ENCODE measurements at places on chromosomes 7 and 10. TPM values are rescaled to one million over a fixed set of nuclear protein-coding genes. Genes with fewer than 3 reads are reported as not detected.
A peak's percentile ranks its signal among the peaks of the same experiment; 100 is the strongest.

Gene DDC
- polyA plus RNA-seq, result 213 TPM

Gene SLC26A4
- polyA plus RNA-seq, result 0.28 TPM

Gene ANKRD61
- 2.4 TPM for polyA plus RNA-seq

Gene RHOBTB1
- 21.8 TPM for polyA plus RNA-seq

Gene CFAP58
- 0.27 TPM for polyA plus RNA-seq

Gene UPK3BL2
- 17.0 TPM for polyA plus RNA-seq

Gene POLR1F
- 13.5 TPM for polyA plus RNA-seq

Gene GSTO2
- 35.7 TPM for polyA plus RNA-seq

Gene ANXA8
- polyA plus RNA-seq, result 18.2 TPM

Gene SNCG
- polyA plus RNA-seq, result 16.6 TPM

- H3K27me3 ChIP-seq, result peaks cover 13% of the 10 kb centered on the region
- H3K4me1 ChIP-seq, result no peaks in the 10 kb centered on the region
- H3K4me3 ChIP-seq, result no peak overlapping the region
Measured at GRCh38 chr7:34026481-34027190, 121.3 kb downstream of the BMPER start.

GRCh38 chr7:130896051-130896881 is 162.3 kb upstream of the KLF14 start:
- H3K4me3 ChIP-seq, result no peak overlapping the region
- H3K36me3 ChIP-seq, result no peaks in the 10 kb centered on the region
- no peak for DNase-seq
- peaks cover 52% of the 10 kb centered on the region for H3K4me1 ChIP-seq
- no peak overlapping the region for H3K27ac ChIP-seq
- no peaks in the 10 kb centered on the region for H3K27me3 ChIP-seq

DNA sequence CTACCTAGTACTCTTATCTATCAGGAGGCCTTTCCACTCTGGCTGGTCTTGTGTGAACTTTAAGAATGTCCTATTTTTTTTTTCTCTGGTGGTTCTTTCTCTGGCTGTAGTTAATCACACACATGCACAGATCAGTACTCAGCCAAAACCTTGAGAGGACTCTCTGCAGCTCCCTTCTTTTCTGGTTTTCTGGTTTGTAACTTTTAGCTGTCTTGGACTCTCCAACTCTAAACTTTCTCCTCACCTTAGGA is 54.9 kb upstream of the HELLS start:
- no peaks in the 10 kb centered on the region for H3K4me1 ChIP-seq
- H3K27me3 ChIP-seq, result no peaks in the 10 kb centered on the region
- no peak overlapping the region for H3K4me3 ChIP-seq
- H3K36me3 ChIP-seq, result no peaks in the 10 kb centered on the region
- no peak overlapping the region for H3K27ac ChIP-seq

DNA sequence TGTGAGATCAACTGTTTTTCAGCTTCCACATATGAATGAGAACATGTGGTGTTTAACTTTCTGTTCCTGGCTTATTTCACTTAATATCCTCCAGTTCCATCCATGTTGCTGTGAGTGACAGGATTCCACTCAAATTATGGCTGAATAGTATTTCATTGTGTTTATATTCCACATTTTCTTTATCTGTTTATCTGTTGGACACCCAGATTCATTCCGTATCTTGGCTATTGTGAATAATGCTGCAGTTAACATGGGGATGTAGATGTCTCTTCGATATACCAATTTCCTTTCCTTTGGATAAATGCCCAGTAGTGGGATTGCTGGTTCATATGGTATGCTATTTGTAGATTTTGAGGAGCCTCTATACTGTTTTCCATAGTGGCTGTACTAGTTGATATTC is 47.9 kb downstream of the GALNT11 start:
- H3K27me3 ChIP-seq, result no peaks in the 10 kb centered on the region
- no peaks in the 10 kb centered on the region for H3K36me3 ChIP-seq
- no peak overlapping the region for H3K27ac ChIP-seq
- H3K4me3 ChIP-seq, result no peak overlapping the region

DNA sequence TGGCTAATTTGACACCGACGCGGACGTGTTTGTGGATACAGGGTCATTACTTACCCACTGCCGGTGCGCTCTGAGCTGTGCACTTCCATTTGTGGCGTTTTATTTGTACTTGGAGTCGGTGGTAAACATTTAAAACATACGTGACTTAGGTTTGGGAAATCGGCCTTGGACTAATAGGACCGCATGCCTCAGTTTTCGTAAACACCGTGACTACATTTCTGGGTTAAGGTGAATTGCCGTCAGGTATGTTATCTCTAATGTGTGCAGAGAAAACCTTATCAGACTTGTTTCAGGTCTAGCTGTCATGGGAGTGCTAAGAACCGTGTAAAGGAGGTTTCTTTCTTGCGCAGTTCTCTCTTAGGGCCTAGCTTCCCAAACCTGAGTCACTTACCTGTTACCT is 51.7 kb upstream of the NCF1 start:
- H3K4me3 ChIP-seq, result no peak overlapping the region
- H3K4me1 ChIP-seq, result peaks cover 4% of the 10 kb centered on the region
- H3K36me3 ChIP-seq, result peaks cover 41% of the 10 kb centered on the region
- peak; percentile 13 for DNase-seq
- no peaks in the 10 kb centered on the region for H3K27me3 ChIP-seq

DNA sequence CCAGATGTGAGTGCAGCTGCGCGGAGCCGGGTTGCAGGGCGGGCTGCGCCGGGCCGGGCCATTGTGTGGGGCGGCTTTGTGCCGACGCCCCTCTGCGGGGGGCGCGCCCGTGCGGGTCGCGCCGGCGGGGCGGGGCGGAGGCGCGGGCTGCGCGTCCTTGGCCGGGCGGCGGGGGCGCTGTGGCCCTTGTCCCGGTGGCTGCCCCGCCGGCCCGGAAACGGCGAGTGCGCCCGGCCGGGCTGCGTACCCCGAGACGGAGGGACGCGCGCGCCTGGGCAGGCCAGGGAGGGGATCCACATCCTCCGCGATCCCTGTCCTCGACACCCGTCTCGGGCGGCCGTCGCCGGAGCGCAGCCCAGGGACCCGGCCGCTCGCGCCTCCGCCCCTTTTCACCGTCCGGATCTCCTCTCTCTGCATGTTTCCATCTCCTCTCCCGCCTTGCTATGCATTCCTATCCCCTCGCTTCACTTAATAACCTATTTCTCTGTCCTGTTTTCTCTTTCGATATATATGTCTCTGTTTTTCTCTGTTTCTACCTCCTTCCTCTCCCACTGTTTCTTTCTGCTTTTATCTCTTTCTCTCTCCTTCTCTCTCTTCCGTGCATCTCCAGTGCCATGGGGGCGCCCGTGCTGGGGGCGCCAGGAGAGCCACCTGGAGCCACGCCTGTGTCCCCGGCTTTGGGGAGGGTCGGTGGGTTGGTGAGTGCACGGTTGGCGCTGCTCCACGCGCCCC is 765 bp downstream of the PFKFB3 start:
- peaks cover 46% of the 10 kb centered on the region for H3K27me3 ChIP-seq
- H3K36me3 ChIP-seq, result no peaks in the 10 kb centered on the region
- H3K27ac ChIP-seq, result peak overlapping the region; percentile 73

- no peak overlapping the region for H3K4me3 ChIP-seq
- H3K27me3 ChIP-seq, result peaks cover 54% of the 10 kb centered on the region
- peak; percentile 60 for DNase-seq
- H3K4me1 ChIP-seq, result peaks cover 31% of the 10 kb centered on the region
- H3K36me3 ChIP-seq, result no peaks in the 10 kb centered on the region
Measured at GRCh38 chr10:86363184-86363832, 3.3 kb downstream of the GRID1 start.

DNA sequence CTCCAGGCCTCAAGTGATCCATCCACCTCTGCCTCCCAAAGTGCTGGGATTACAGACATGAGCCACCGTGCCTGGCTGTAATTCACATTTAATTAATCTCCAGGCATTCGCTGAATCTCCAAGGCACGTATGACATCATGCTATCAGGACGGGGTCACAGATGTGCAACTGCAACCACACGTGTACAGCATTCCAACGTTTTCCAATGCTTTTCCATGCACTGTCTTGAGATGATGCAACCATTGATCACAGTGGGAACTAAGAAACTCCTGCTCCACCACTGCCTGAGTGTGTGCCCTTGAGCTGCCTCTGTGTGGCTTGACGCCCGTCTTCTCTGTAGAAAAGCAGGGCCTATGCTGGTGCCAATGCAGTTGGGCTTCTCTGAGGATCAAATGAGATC is 119.8 kb upstream of the LYZL2 start:
- no peak overlapping the region for H3K27ac ChIP-seq
- no peaks in the 10 kb centered on the region for H3K4me1 ChIP-seq
- DNase-seq, result no peak
- no peak overlapping the region for H3K4me3 ChIP-seq

GRCh38 chr7:42156291-42156865 is 80.6 kb downstream of the GLI3 start:
- H3K4me3 ChIP-seq, result no peak overlapping the region
- no peak overlapping the region for H3K27ac ChIP-seq
- H3K27me3 ChIP-seq, result no peaks in the 10 kb centered on the region
- no peaks in the 10 kb centered on the region for H3K36me3 ChIP-seq

DNA sequence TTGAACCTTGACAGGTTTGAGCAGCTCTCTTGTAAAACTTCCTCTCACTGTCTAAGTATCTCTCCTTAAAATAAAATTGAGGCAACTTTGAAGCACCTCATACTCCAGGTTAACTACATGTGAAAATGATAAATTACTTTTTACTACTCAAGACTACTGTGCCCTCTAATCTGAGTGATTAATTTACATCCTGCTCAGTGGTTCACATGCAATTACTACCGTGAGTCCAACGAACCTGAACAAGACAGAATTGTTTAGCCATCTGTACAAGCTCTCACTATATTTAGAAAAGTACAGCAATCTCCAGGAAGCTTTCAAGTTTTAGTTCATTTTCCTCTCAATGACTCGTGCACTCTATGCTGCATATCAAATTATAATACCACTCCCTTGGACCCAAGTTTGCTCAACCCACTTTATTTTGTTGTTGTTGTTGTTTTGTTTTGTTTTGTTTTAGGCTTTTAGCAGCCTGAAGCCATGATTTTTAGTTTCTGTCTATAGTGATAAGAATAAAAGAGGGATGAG is 21.2 kb downstream of the PDE1C start:
- H3K27ac ChIP-seq, result no peak overlapping the region
- H3K4me3 ChIP-seq, result no peak overlapping the region
- H3K4me1 ChIP-seq, result no peaks in the 10 kb centered on the region
- no peaks in the 10 kb centered on the region for H3K27me3 ChIP-seq
- no peaks in the 10 kb centered on the region for H3K36me3 ChIP-seq
- no peak for DNase-seq

GRCh38 chr7:93921607-93922566 is at the start of gene GNG11:
Gene GNG11, plus strand, starts transcription at chr7:93921735. Its CDS starts 403 bp downstream, at chr7:93922138.
- no peaks in the 10 kb centered on the region for H3K4me1 ChIP-seq
- no peaks in the 10 kb centered on the region for H3K36me3 ChIP-seq
- peak within 1 kb of the TSS; percentile 54 for H3K4me3 ChIP-seq
- DNase-seq, result peak; percentile 62

DNA sequence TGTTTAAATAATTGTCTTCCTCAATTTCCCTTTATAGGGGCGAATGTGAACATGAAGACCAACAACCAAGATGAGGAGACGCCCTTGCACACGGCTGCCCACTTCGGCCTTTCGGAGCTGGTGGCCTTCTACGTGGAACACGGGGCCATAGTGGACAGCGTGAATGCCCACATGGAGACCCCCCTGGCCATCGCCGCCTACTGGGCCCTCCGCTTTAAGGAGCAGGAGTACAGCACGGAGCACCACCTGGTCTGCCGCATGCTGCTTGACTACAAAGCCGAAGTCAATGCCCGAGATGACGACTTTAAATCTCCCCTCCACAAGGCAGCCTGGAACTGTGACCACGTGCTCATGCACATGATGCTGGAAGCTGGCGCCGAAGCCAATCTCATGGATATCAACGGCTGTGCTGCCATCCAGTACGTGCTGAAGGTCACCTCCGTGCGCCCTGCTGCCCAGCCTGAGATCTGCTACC is 42.1 kb downstream of the ASB4 start:
- no peak for DNase-seq
- H3K27ac ChIP-seq, result no peak overlapping the region
- no peaks in the 10 kb centered on the region for H3K36me3 ChIP-seq
- no peaks in the 10 kb centered on the region for H3K27me3 ChIP-seq

DNA sequence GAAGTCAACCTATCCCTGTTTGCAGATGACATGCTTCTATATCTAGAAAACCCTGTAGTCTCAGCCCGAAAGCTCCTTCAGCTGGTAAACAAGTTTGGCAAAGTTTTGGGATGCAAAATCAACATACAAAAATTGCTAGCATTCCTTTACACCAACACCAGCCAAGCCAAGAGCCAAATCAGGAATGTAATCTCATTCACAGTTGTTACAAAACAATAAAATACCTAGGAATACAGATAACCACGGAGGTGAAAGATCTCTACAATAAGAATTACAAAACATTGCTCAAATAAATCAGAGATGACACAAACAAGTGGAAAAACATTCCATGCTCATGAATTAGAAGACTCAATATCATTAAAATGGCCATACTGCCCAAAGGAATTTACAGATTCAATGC is 50.4 kb upstream of the ZNF365 start:
- no peaks in the 10 kb centered on the region for H3K27me3 ChIP-seq
- no peaks in the 10 kb centered on the region for H3K36me3 ChIP-seq
- no peak overlapping the region for H3K27ac ChIP-seq
- no peaks in the 10 kb centered on the region for H3K4me1 ChIP-seq
- no peak for DNase-seq

DNA sequence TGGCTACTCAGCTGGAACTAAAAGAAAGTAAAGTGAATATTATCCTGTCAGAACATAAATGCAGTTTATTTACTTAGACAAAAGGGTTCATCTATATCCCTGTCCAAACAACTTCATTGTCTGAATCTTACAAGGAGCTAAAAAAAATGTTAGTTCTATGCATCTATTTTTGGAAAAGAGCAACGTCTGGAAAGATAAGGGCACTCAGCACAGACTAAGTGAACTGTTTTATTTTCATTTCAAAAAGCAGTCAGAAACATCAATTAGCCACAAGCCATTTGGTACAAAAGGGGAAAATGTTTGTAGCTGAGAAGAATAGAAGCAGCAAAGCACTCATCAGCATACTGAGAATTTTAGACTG is 245.5 kb downstream of the FOXP2 start:
- H3K4me1 ChIP-seq, result no peaks in the 10 kb centered on the region
- H3K27me3 ChIP-seq, result no peaks in the 10 kb centered on the region
- peaks cover 9% of the 10 kb centered on the region for H3K36me3 ChIP-seq
- H3K4me3 ChIP-seq, result no peak overlapping the region
- DNase-seq, result no peak

- peak; percentile 58 for DNase-seq
- H3K27ac ChIP-seq, result peak within 1 kb of the TSS; percentile 42
- peaks cover 7% of the 10 kb centered on the region for H3K4me1 ChIP-seq
- H3K36me3 ChIP-seq, result no peaks in the 10 kb centered on the region
- H3K27me3 ChIP-seq, result peaks cover 22% of the 10 kb centered on the region
Measured at GRCh38 chr7:74027683-74028320, at the start of gene ELN. Gene ELN, plus strand, starts transcription at chr7:74028173. Its CDS starts 15 bp downstream, at chr7:74028188.

Measured in large intestine (tissue), 12 donors.